Stimulated activated memory B cell treated with anti-CD40 and anti-IgM and Interleukin-4, amounts not matched to agents 10 μg/mL and 1 μg/mL and 100 μg/mL, for 72 hours (primary cell): ENCODE measurements at places on chromosomes 1 and 21.

GRCh38 chr1:41226815-41227434 is 15.2 kb downstream of the SCMH1 start:
- no peak for ATAC-seq

GRCh38 chr1:201310986-201311355 is 27.7 kb downstream of the PKP1 start:
- ATAC-seq: no peak

DNA sequence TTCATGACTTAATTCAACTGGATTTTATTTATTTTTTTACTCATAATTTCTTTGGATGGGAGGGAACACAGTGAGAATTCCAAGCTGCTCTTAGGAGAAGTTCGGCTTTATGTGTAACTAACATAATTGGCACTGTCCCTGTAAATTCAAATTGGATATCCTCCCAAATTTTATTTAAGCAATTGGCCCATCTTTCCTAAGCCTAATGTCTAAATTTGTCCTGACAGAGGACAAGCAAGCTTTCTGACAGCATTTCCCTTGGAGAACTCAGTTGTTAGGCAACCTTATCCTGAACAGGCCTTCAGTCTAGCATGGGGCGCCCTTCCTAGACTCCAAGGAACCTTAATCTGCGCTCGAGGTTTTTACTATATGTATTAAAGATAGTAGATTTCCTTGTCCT is 550.3 kb downstream of the NUF2 start:
- ATAC-seq: no peak

GRCh38 chr1:47432071-47433036 is 5.5 kb upstream of the FOXD2 start:
- no peak for ATAC-seq

GRCh38 chr1:163076446-163076845 is 7.3 kb downstream of the RGS4 start:
- ATAC-seq: no peak

DNA sequence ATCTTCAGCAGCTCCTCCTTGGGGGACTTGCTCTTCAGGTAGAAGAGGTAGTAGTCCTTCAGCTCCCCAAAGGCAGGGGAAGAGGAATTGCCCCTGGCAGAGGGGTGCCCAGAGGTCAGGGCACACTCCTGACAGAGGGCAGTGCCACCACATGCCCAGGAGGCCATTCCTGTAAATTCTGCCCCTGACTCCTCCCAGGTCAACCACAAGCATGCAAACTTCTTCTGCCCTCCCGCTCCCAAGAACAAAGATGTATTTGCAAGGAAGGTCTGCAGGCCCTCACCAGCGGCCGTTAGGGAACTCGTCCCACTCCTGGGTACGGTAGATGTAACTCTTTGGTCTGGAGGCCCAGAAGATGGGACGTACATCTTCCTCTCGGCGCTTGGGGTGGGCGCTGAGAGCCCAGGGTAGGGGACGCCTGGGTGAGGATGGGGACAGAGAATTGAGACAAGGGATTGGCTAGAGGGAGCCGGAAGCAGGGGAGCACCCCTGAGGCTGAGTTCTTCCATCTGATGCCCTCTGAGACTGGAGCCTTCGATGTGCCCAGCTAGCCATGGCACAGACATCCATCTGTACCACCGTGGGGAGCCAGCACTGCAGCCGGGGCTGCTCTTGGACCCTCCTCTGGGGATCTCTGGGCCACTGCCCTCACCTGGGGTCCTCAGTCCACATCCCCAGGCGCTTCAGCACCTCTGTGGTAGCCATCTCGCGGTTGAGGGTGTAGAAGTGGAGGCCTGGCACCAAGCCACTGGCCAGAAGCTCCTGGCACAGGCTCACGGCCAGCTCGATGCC is 11.1 kb downstream of the MTHFR start:
- ATAC-seq: no peak

- ATAC-seq: no peak
These were observed at the start of gene RGS21 for GRCh38 chr1:192316942-192317450. Gene RGS21 (plus strand): TSS chr1:192316992. CDS start chr1:192343037, 26,045 bp downstream.

DNA sequence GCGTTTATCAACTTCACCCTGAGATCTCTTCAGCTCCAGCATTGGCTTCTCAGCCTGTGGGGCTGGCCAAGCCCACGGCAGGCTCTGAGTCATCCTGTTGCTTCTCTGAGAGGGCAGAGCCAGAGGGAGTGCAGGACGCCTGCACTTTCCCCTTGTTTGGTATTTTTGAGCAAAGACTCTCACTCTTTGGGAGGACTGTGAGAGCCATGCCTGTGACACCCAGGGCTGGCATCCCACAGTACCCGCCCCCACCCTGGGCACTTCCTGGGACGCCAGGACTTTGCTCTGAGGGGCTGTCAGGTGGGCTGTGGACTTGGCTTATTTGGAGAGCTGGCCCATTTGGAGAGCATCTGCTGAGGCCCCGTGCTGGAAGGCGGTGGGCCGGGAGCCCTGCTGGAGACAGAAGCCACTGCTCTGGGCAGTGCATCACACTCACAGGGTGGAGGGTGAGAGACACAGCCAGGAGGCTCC is 37.4 kb downstream of the VANGL1 start:
- no peak for ATAC-seq

DNA sequence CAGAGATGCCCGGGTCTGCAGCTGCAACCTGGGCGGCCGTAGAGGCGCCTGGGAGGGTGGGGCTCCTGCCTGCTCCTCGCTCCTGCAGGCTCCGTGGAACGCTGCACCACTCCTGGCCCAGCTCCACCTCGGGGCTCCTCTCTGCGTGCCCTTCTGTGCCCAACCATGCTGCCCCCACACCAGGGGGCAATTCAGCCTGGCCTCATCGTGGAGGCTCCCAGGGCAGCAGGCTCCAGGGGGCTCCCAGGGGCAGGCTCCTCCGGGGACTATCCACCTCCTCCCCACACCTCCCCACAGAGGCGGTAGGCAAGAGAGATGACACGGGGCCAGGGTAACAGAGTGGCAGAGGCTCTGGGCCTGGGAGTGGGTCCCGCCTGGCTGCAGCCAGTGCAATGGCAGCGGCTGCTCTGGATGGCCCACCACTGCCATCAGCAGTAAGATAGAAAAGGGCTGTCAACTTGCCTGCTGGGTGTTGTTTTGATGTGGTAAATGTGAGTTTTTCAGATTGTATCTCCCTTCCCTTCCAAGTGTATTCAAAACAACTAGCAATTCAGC is 22.4 kb upstream of the LRRC8C start:
- ATAC-seq: no peak

DNA sequence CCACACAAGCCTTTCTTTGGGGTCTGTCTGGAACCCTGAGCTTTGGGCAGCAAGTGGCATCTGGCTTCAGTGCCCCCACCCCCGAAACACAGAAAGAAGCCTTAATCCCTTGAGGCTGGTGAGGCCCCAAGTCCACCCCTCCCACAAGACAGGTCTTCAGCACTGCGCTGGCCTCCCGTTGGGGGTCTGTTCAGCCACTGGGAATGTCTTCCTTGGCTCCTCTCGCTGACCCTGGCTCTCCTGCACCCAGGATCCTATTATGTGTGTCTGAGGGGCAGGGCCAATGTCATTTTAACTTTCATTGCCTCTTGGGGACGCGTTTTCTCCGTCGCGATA is 26.9 kb downstream of the ATP8B2 start:
- ATAC-seq: no peak

- ATAC-seq: peak; percentile 99
These were observed at the start of gene CD46 for GRCh38 chr1:207751790-207752455. Gene CD46 (plus strand): TSS chr1:207752054. CDS start chr1:207752213, 159 bp downstream.

GRCh38 chr1:31705080-31705866 is 1.5 kb upstream of the COL16A1 start:
- ATAC-seq: peak; percentile 54

GRCh38 chr1:205339717-205340116 is 17.0 kb downstream of the KLHDC8A start:
- peak; percentile 90 for ATAC-seq

DNA sequence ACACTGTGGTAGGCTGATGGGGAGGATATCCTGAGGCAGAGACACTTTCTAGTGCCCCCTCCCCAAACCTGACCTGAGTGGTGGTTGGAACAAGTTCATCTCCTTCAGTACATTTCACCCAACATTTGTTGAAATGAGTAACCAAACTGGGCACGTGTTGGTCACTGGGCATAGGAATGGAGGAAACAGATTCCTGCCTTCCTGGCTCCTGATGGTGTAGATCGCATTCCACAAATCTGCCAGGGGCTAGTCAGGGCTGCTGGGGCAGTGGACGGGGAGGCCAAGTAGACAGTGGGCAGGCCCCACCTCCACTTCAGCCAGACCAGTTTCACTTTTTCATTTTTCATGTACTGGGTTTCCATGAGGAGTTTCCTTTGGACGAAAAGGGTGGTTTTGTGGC is 16.5 kb upstream of the ALX3 start:
- ATAC-seq: no peak

GRCh38 chr1:233448109-233448689 is 120.7 kb downstream of the MAP3K21 start:
- no peak for ATAC-seq

DNA sequence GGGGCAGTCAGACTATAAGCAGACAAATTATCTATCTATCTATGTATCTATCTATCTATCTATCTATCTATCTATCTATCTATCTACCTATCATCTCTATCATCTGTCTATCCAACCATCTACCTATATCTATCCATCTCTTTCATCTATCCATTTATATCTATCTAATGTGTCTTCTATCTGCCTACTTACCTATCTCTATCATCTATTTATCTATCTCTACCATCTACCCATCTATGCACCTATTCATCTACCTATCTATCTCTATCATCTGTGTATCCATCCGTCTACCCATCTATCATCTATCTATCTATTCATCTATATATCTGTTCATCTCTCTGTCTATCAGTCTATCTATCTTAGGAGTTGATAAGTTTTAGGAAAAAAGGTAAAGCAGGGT is 10.8 kb upstream of the COG2 start:
- ATAC-seq: no peak

DNA sequence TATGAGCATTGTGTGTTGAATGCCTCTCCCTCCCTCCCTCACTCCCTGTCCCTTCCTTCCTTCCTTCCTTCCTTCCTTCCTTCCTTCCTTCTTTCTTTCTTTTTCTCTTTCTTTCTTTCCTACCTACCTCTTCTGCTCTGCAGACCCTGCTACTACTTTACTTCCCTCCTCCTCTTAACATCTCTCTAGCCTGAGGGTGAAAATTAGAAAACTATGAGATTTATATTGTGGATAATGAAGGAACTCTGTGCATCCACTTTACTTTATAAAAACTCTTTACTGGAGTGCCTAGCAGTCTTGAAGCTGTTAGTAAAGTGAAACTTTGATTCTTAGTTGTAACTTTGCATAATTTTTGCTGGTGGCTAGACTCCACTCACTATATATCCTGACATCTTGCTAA is 572.2 kb downstream of the RWDD3 start:
- ATAC-seq: no peak

GRCh38 chr1:43992232-43992995 is 1.0 kb downstream of the CCDC24 start:
- ATAC-seq: no peak

DNA sequence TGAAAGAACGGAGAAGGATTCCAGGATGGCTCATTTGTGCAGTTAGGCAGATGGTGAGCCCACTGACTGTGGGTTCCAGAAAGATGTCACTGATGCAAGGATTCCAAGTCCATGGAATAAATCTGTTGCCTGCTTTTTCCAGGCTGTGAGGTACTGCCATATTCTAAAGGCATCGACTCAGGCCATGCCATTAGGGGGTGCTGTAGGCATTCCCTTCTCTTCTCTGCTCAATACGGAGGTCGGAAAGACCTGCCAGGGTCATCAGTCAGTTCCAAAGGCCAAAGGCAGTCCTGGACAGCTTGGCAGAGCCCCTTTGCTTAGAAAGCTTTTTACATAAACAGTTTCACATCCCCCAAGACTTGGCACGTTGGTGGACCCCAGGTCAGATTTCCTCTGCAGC is 31.7 kb upstream of the TMEM125 start:
- ATAC-seq: no peak

GRCh38 chr1:163174524-163175437 is 27.9 kb downstream of the RGS5 start:
- no peak for ATAC-seq

GRCh38 chr1:228160201-228160761 is 5.3 kb upstream of the IBA57 start:
- no peak for ATAC-seq

GRCh38 chr1:43521756-43522155 is 8.9 kb upstream of the PTPRF start:
- ATAC-seq: no peak

DNA sequence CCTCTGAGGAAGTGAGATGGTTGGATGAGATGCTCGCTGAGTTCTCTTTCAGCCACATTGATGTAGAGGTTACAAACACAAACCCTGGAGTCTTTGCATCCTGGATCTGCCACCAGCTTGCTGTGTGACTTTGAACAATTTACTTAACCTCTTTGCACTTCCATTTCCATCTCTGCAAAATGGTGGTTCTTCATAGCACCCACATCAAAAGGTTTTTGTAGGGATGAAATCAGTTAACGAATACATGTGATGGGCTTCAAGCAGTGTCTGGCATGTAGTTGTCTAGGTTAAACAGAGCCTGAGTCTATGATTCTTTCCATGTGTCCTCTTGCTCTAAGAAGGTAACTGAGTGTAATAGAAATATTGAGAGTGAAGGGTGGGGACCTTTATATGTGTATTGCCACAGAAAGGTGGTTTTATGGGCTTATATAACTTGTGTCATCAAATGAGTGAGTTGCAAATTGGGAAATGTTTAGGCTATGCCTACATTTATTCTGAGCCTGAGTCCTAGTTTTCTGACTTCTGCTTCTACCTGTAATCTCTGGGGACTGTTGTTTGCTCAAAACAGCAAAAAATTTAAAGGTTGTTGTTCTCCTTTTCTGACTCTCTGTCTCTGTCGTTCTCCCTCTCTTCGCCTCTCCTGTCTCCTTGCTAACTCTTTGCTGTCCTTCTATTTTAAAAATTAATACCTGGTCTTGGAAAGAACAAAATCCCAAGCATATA is 27.3 kb upstream of the LRRN2 start:
- no peak for ATAC-seq

DNA sequence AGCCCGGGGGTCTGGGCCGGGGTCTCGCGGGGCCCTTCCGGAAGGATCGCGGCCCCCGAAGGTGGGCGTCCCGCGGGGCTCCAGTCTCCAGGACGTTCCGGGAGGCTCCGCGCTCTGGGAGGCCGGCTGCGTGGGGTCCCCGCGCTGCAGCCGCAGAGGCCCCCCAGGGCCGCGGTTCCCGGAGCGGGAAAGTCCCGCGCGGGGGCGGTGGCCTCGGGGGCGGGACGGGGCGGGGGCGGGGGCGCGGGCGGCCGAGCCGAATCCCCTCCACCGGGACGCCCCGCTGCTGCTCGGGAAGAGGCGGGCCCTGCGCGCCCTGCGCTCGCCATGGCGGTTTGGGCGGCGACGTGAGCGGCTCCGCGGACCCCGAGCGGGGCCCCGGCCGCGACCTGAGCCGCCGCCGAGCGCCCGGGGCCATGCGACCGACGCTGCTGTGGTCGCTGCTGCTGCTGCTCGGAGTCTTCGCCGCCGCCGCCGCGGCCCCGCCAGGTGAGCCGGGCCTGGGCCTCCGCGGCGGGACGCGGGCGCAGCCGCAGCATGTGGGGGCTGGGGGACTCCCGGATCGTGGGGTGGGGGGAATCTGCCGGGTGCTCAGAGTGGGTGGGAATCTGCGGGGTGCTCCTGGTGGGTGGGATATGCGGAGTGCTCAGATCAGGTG is at the start of gene IFNGR2:
Gene IFNGR2 (plus strand): TSS at position 286 of the 658 bp plus-strand sequence. CDS start 131 bp downstream, at position 417.
- ATAC-seq: peak; percentile 77

DNA sequence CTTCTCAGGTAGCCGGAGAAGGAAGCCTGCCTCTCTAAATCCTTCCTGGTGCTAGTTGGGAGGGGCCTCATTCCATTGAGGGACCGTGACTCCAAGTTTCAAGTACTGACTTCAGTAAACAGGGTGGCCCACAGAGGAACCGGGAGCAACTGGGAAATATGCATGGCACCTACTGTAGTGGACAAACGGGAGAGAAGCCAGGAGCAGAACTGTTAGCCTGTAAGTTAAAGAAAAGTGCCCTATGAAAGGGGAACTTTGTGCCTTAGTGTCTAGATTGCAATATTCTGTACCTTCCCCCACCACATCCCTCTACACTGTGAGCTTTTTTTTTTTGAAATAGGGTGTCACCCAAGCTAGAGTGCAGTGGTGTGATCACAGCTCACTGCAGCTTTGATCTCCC is 33.2 kb upstream of the KANK4 start:
- no peak for ATAC-seq
